ENCODE measurements at places on chromosomes 3 and 15.

- DNase-seq = no peak
Observed at GRCh38 chr3:58366699-58367098, 34.0 kb downstream of the PXK start.

GRCh38 chr15:96345560-96346399 is 15.3 kb downstream of the NR2F2 start:
- DNase-seq = no peak

DNA sequence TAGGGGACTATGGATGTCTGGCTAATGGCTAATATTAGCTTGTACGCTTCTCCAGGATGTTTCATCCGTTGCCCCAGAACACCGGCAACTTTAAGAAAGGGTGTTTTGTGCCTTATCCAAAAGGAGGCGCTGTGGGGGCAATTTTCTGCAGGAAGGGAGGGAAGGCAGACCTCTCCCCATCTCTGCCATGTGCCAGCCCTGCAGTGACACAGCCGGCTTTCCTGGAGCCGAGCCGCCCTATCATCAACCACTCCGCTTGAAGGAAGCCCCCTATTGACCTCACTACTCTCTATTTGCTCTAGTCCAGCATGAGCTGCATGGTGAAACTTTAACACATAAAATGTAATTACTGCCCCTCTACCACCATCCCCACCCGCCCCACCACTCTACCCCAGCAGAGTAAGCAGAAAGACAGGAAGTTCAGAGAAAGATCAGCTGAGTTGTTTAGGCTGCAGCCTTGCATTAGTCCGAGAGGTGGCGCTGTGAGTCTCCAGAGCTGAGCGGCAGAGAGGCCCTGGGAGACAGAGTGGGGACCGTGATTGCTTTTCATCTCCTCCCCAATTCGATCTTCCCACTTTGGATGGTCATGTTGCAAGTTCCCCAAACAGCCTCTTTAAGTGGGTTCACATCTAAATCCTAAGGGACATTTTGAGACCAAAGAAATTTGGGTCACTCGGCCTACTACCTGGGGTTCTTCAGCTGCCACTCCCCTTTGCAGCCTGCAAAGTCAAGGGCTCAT is 24.5 kb upstream of the RAD18 start:
- peak; percentile 60 for DNase-seq

DNA sequence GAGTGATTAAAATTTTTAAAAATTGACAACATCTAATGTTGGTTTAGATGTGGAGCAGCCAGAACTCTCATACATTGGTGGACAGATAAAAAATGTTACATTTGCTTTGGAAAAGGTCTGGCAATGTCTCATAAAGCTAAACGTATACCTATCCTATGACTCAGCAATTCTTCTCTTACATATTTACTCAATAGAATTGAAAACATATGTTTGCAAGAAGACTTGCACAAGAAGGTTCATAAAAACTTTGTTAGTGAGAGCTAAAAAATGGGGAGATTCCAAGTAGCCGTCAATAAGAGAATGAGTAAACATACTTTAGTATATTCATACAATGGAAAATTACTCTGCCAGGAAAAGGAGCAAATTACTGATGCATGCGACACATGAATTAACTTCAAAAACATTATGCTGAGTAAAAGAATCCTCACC is 30.0 kb downstream of the MASP1 start:
- no peak for DNase-seq

- DNase-seq = no peak
Observed at GRCh38 chr3:195025884-195026200, 245.1 kb downstream of the XXYLT1 start.

- no peak for DNase-seq
Observed at GRCh38 chr3:45297331-45297730, 71.2 kb upstream of the TMEM158 start.

DNA sequence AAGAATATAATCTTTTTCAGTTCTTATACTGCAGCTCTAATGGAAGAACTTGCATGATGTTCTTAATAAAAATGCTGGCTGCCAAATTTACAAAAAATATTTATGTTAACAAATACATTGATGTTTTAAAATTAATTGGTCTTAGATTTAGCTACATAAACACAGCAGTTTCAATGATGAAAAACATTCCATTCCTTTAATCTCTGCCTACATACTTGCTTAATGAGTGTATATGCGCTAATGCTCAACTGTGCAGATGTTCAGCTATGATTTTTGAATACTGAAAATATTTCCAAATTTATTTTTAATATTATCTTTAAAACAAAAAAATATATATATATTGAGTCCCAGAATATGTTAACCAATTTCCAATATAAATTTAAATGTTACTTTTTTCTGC is 867.4 kb downstream of the ROBO1 start:
- DNase-seq = no peak

GRCh38 chr15:33108518-33108917 is 86.0 kb downstream of the FMN1 start:
- DNase-seq = no peak

- no peak for DNase-seq
Observed at GRCh38 chr3:127997016-127997415, 55.2 kb upstream of the SEC61A1 start.

- no peak for DNase-seq
Observed at GRCh38 chr3:73739791-73740453, 115.2 kb upstream of the PDZRN3 start.

DNA sequence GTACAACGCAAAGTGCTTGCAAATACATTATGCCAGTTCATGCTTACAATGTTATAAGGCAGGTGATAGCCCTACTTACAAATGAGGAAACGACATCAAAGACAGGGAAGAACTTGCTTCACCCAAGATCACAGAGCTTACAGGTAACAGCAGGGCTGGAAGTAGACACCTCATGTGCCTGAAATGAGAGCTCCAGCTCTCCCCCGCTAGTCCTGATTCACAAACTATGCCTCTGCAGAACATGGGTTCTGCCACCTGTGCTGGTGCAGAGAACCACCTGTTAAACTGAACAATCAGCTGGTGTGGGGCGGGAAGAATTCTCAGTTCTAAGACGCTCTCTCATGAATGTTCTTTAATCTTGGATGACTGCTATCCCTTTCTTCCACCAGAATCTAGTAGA is 7.4 kb downstream of the RBSN start:
- DNase-seq = no peak

- DNase-seq = no peak
Observed at GRCh38 chr3:33982269-33982798, 183.9 kb downstream of the PDCD6IP start.

GRCh38 chr15:35647303-35647702 is 101.3 kb upstream of the DPH6 start:
- DNase-seq = no peak

DNA sequence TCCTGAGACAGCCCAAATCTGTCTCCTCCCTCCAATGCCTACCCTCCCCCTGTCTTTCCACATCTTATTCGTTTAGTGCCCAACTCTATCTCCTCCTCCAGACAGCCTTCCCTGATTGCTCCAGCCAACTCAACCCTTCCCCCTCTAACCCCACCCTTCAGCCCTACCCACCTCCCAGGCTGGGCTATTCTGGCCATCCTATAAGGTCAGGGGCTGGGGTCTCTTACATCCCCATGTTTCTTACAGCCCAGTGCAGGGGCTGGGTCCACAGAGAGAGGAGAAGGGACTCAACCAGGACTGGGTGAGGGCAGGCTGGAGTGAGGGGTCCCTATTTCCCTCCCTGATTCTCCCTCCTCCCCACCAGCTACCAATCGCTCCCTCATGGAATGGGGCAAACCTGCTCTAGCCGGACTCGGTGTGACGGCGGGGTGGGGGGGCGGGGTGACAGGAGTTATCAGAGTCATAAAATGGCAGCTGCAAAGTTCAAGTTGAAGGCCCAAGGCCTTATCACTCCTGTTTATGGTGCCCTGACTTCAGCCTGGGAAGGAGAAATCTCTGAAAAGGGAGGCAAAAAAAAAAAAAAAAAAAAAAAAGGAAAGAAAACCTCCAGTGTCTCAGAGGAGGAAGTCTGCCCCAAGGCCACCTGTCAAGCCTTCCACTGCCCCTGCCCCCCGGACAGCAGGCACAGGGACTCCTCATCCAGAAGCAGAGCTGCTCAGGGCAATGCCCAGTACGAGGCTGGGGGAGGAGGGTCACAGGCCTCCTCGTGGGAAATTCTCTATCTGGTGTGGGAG is 2.1 kb downstream of the VIPR1 start:
- no peak for DNase-seq
